H1 (cell line): ENCODE measurements at places on chromosomes 7 and 10.

DNA sequence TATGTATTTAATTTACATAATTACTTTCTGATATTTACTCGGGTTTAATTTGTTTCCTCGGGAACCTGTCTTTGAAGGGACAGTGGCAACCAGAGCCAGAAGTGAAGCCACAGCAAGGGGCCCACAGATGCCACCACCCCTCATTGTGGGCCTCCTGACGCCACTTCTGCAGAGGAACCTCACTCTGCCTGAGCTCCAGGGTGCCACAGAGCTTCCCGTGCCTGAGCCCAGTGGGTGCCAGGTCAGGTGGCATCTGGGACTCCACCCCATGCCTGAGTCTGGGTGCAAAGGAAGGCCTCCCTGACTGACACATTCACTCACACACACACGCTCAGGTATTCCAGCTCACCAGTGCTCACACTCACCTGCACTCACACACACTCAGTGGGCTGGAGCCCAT is 213.7 kb downstream of the GRID1 start:
- DNase-seq: no peak

GRCh38 chr7:23469150-23469960 is 936 bp downstream of the IGF2BP3 start:
- peak; percentile 52 for DNase-seq

DNA sequence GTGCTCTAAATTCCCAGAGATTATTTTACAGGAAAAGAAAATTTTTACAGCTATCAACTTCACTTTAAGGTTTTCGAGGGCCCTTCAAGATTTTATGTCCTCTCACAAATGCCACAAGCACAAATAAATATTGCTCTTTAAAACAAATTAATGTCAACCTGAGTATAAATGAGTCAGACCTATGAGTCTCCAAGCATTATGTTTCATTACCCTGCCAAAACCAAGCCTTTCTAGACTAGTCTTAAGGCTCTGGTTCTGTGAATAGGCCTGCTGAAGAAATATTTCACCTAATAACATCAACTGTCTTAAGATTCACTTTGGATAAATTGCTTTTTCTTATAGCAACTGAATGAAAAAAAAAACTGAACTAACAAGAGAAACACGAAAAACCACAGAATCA is 153.0 kb downstream of the PDE1C start:
- no peak for DNase-seq

DNA sequence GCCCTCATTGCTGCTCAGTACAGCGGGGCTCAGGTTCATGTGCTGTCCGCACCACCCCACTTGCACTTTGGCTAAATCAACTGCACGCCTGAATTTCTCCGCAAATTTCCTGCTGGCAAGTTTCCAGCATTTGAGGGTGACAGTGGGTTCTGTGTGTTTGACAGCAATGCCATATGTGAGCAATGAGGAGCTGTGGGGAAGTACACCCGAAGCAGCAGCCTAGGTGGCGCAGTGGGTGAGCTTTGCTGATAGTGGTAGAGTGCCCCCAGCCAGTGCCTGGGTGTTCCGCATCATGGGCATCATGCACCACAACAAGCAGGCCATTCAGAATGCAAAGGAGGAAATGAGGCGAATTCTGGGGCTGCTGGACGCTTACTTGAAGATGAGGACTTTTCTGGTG is 103.9 kb upstream of the POT1 start:
- DNase-seq: no peak

DNA sequence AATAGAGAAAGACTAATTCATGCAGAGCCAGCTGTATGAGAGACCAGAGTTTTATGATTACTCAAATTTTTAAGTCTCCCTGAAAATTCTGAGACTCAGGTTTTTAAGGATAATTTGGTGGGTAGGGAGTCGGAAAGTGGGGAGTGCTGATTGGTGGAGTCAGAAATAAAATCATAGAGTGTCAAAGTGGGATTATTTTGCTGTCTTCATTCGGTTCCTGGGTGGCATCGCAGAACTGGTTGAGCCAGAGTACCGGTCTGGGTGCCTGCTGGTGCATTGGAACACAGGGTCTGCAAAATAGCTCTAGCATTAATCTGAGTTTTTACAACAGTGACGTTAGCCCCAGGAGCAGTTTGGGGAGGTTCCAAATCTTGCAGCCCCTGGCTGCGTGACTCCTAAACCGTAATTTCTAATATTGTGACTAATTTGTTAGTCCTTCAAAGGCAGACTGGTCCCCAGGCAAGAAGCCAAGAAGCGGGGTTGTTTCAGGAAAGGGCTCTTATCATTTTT is 32.4 kb downstream of the GPRIN2 start:
- no peak for DNase-seq

DNA sequence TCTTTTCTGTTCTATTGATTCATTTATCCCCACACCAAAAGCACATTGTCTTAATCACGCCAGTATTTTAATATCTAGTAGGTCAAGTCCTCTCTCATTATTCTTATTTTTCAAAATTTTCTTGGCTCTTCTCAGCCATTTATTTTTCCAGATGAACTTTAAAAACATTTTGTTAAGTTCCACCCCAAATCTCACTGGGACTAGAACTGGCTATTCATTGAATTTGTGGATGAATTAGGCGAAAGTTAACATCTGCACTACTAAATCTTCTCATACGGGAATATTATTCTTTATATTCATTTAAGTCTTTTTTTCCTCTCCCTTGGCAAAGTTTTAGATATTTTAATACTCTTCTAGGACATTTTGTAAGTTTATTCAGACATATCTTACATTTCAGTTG is 295.2 kb upstream of the MGMT start:
- DNase-seq: no peak

DNA sequence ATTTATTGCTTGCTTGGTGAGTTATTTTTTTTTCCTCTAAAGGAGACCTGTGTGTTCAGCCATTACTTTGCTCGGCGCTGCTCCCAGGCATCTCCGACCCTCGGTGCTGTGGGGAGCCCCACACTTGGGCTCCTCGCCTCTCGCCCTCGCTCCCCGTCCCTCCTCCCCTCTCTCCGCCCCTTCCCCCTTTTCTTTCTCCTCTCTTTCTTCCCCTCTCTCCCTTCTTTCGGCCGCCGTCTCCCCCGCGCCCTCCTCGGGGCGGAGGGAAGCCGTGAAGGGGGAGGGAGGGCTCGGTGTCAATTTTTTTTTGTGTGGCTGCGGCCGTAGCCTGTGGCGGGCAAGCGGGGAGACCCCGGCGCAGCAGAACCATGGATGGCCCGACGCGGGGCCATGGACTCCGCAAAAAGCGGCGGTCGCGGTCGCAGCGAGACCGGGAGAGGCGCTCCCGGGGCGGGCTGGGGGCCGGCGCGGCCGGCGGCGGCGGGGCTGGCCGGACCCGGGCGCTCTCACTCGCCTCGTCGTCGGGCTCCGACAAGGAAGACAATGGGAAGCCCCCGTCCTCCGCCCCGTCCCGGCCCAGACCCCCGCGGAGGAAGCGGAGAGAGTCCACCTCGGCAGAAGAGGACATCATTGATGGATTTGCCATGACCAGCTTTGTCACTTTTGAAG is 1.1 kb downstream of the AUTS2 start:
- DNase-seq: peak; percentile 73

- no peak for DNase-seq
These were observed 8.8 kb upstream of the EBLN1 start for GRCh38 chr10:22226599-22226998.

DNA sequence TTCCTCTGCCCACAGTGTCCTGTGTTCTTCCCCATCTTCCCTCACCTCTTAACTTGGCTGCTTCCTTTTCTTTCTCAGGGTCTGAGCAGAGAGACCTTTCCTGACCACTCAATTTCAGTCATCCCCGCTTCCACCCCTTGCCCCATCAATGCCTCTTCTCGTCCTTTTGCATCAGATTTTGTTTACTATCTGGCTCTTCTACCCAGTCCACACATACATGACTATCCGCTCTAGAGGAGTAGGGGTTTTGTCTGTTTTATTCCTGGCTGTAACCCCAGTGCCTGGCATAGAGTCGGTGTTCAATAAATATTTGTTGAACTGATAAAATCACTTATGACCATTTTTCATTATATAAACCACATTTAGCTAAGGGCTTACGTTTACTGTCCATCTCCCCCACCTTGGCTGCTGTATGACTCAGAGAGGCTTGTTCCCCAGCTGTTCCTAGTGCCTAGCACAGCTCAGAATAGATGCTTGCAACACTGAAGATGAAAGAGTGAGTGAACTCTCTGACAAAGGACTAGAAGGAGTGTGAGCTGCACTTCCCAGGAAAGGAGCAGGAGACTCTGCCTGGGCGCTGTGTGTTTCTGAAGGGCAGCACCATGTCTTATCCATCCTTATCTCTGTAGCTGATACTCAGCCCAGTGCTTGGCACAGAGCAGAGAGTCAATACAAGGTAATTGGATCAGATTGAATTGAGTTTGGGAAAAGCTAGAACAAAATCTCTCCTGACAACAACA is 21.9 kb downstream of the ARID5B start:
- no peak for DNase-seq

- no peak for DNase-seq
These were observed 163.1 kb downstream of the UBE2H start for GRCh38 chr7:129789652-129790051.

DNA sequence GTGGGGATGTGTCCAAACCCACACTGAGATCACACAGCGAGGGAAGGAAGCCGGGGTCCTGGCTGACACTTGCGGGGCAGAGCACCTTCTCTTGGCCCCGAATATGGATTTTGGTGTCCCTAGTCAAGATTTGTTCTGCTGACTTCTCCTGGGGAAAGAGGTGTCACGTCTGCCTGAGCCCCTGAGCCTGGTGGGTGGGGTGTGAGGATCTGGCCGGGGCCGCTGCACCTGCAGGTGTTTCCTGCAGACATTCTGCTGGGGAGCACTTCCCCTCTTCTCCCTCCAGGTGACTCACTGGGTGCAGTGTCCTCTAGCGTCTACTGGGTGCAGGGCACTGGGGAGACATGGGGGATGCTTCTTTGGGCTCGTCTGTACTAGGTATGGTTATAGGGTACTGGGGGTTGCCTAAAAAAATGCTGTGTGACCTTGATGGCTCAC is 99.2 kb downstream of the GRK5 start:
- no peak for DNase-seq

- no peak for DNase-seq
These were observed 10.4 kb downstream of the CHST3 start for GRCh38 chr10:71974489-71975021.

DNA sequence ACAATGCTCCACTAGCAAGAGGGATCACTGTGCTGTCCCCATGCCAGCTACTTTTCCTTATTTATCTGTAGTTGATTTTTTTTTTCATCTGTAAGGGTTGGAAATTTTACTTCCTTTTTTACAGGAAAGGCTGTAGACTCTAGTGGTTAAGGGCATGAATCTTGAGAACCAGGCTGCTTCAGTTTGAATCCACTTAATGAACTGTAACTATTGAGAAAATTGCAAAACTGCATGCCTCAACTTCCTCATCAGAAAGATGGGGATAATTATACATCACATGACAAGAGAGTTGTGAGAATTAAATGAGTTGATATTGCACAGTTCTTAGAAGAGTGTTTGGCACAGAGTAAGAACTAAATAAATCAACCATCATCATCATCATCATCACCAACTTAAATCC is 106.4 kb upstream of the GSDME start:
- DNase-seq: no peak

DNA sequence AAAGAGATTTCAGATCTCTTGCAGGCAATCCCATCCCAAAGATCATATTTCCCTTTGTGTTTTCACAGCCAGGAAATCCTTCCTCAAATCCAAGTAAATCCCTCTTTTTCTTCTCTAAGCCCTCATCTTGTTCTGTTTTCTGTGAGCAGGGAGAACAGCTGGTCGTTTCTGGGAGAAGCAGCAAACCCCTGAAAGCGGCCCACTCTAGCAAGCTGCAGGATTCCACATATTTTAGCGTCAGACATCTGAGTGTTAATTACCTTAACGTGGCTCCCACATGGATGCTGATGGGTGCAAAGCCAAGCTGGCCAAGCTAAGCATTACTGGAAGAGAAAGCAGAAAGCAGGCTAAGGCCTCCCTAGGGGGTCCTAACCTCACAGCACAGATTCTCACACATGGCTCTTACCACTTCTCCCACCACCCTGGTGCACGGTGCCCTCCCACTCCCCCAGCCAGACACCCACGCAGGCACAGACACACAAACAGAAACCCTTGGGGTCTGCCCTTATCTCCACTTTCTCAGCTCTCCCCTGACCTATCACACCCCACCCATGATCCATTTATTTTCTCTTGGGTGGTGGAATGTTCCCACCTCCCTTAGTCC is 551.0 kb upstream of the AUTS2 start:
- no peak for DNase-seq

DNA sequence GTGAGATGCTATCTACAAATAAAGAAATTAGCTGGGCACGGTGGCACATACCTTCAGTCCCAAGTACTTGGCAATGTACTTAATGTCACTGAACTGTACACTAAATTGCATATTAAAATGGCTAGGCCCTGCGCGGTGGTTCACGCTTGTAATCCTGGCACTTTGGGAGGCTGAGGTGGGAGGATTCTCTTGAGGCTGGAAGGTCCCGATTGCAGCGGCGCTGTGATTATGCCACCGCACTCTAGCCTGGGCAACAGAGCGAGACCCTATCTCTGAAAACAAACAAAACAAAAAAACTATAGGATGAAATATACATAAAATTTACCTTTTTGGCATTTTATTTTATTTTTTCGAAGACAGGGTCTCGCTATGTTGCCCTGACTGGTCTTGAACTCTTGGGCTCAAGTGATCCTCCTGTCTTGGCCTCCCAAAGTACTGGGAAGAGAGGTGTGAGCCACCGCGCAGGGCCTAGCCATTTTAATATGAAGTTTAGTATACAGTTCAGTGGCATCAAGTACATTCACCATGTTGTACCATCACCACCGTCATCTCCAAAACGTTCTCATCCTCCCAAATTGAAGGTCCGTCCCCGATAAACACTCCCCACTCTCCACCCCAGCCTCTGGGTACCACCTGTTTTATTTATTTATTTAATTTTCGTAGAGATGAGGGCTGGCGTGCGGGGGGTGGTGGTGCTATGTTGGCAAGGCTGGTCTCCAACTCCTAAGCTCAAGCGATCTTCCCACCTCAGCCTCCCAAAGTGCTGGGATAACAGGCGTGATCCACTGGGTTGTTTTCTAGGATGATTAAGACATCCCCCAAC is 1.3 kb upstream of the EIF3B start:
- DNase-seq: no peak

GRCh38 chr10:63692220-63692896 is 171.2 kb downstream of the REEP3 start:
- no peak for DNase-seq
